ENCODE measurements at places on chromosomes 6 and 20.

DNA sequence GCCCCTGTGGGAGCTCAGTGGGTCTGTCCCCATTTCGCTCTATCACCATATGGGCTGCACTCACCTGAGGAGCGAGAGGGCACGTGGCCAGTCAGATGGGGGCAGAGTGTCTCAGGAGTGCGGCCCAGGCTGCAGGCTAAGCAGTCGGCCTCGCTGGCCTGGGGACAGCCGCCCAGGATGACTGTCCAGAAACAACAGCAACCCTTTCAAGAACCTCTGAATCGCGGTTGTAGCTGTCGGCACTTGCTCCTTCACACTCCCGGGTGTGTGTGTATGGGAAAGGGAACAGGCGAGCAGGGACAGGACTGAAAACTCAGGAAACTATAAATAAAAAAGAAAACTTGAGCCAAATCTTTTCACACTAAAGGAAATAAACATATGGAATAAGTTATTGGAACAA, 63.1 kb downstream of the TFAP2A start:
- DNase-seq, result no peak

DNA sequence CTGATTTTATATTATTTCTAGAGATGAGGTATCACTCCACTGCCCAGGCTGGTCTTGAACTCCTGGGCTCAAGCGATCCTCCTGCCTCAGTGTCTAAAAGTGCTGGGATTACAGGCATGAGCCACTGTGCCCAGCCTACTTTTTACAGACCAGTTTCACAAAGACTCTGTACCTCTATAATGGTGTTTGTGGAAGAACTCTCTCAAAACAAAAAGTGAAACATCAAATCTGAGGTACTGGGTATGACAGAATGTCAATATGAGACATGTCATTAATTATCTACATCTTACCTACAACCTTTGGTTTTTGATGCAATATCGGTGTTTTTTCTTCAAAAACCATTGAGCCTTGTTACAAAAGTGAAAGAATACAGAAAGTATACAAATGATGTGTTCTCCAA, 49.4 kb upstream of the MCM9 start:
- no peak for DNase-seq

DNA sequence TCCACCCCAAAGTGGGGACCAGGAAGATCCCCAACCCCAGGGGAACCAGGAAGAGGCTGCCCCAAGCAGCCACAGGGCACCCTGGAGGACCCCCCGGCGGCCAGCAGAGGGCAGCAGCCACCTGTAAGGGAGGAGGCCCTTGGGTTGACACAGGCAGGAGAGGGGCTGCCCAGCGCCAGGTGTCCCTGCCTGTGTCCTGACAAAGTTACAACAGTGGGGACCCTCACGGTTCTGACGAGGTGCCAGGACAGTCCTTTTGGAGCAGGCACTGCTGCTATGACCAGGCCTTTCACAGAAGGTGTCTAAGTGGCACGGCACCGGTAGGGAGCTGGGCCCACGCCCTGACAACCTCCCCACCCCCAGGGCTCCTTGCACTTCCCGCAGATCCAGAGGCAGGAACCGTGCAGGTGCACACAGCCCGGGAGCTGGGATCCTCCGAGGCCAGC, 176.7 kb downstream of the BMP7 start:
- DNase-seq, result peak; percentile 91

DNA sequence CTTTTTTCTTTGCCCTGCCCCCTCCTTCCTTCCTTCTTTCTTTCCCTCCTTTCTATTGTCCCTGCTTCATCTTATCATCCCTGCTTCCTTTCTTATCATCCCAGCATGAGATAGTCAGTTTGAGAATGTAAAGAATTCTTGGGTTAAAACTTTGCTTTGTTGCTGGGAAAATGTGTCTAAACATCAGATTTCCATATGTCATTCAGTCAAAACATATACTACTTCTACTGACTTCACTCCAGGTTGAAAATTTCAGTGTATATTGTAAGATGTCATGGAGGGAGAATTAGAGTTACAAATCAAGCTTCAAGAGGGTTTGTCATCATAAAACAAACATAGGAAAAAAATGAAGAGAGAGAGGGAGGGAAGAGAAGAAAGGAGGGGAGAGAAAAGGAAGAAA, 358.4 kb upstream of the SOX4 start:
- DNase-seq, result no peak

DNA sequence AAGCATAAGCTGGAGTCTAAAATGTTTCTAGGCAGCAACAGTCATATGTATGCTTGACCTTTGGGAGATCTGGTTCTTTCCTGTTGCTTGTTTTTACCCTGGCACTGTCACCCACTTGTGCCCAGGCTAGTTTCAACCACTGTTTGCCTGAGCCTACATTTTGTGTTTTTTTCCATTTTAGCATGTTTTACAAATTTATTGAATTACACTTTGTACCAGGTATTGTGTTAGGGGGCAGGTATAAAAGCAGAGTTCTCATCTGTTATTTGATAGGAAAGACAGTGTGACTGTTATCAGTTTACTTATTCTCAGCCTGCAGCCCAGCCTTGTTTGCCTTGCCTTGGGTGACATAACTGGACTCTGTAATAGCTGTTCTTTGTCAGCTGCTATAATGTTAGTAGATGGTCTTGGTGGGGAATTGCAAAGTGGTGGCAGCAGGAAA, 147.0 kb downstream of the CDKAL1 start:
- DNase-seq, result no peak

GRCh38 chr6:138815797-138816528, 20.1 kb downstream of the ECT2L start:
- peak; percentile 75 for DNase-seq

DNA sequence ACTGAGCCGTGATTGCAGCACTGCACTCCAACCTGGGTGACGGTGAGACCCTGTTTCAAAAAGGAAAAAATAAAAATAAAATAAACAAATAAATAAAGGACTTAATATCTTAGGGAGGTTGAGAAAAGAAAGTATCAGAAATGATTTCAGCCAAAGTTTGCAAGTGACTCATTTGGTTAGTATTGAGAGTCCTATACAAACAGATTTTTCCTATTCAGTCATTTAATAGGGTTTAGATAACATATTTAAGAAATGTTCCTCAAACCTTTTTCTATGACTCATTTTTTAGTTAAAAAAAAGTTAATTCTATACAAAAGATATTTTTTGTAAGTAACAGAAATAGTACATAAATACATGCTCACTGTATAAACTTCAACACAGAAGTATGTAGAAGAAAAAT, 235.1 kb downstream of the GJA1 start:
- peak; percentile 11 for DNase-seq

- DNase-seq, result peak; percentile 89
Measured at GRCh38 chr6:45946352-45946751, 69.3 kb downstream of the CLIC5 start.
